ENCODE measurements at places on chromosomes 5 and 9.
A peak's percentile ranks its signal among the peaks of the same experiment; 100 is the strongest.

GRCh38 chr9:27799326-27799725 lies 226.0 kb upstream of the C9orf72 start:
- DNase-seq, result no peak

GRCh38 chr9:114775121-114775520 lies 30.7 kb downstream of the TNFSF15 start:
- no peak for DNase-seq

DNA sequence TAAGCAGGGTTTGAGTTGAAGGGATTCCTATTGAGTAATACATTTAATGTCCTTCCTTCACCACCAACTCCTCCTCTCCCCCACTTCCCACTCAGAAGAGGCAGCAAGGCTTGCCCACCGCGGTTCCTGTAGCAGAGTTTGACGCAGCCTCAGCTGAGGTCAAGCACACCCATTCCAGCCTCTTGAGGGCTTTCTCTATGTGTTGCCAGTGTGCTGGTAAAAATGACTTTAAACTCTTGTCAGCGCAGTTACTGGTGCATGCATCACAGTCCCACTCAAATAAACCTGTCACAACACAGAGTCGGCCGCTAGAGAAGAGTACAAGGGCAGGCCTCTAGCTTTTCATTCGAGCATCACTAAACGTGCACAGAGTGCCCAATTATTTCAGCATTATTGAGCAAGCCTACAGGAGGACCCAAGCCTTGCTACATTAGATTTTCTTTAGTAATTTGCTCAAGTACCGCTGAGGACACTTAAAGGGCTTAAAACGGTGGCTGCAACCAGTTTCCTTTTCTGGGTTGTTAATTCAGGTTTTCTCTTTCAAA lies 79.6 kb downstream of the TLE4 start:
- DNase-seq, result no peak

DNA sequence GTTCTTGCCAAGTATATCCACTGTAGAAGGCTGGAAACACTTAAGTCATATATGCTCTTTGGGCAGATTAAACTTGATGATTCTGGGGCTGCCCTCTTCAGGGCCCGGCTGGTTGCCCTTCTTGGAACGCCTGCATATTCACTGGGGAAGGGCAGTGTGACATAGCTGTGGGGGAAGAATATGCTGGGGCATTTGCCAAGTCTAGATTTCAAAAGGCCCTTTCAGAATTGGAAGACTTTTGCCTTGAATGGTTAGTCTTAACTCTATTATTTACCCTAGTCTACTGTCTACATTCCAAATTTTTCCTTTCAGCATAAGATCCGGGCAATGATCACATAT lies 161.2 kb upstream of the PITX1 start:
- DNase-seq, result no peak

- DNase-seq, result no peak
Measured at GRCh38 chr5:54317511-54318260, 7.3 kb upstream of the ARL15 start.

GRCh38 chr5:139850423-139851016 lies 54.9 kb downstream of the PSD2 start:
- no peak for DNase-seq

GRCh38 chr5:150321784-150322183 lies 19.1 kb upstream of the ARSI start:
- no peak for DNase-seq

DNA sequence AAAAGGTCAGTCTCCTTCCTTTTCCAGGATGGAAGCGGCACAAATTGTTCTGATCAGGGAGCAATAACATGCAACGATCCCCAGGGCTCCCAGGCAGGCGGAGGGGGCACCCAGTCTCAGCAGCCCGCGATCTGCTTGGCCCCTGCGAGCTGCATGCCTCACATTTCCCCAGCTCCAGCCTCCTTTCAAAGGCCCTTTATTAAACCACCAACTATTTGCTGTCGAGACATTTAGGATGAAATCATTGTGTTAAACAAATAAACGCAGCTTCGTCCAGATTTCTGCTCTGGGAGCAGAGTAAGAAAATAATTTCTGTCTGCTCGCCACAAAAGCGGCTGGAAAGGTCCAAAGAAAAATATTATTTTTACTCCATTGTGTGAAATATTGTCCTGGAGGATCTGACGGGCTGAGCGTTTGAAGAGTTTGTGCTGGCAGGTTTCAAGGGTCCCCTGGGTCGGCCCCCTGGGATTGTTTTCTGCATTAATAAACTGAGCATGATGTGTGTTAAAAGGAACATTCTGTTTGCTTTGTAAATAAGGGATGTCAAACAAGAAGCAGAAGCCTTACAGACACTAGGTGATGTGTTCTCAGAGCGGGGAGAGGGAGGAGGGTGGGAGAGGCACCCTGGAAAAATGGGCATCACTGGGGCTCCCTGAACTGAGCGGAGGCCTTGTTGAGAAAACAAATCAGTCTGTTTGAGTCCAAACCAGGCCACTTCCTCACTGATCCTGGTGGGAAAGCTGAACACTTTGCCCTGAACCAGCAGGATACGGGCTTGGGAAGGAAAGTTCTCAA lies 110.1 kb downstream of the FOXD1 start:
- DNase-seq, result no peak

- DNase-seq, result no peak
Measured at GRCh38 chr9:13064676-13065075, 214.8 kb downstream of the MPDZ start.

DNA sequence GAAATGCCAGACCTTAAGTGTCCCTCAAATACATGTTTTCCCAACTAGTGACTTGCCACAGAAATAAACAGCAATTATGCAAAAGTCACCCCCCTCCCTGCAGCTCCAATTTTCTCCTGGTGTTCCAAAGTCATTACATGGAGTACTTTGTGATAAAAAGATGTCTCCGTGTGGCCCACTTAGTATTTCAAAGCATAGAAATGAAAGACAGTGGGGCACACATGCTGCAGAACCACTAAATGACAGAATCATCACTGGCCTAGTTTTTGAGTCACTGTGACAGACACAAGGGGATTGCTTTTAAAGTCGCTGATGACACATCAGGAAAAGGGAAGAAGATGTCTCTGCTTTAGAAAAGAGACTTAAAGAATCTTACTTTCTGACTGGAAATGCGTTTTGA lies 323.4 kb downstream of the PSAT1 start:
- no peak for DNase-seq

GRCh38 chr9:123402981-123403509 lies 47.0 kb downstream of the CRB2 start:
- no peak for DNase-seq

- DNase-seq, result no peak
Measured at GRCh38 chr5:126168785-126169184, 254.4 kb upstream of the GRAMD2B start.

- DNase-seq, result peak; percentile 34
Measured at GRCh38 chr5:32076699-32077695, 97.1 kb downstream of the GOLPH3 start.

DNA sequence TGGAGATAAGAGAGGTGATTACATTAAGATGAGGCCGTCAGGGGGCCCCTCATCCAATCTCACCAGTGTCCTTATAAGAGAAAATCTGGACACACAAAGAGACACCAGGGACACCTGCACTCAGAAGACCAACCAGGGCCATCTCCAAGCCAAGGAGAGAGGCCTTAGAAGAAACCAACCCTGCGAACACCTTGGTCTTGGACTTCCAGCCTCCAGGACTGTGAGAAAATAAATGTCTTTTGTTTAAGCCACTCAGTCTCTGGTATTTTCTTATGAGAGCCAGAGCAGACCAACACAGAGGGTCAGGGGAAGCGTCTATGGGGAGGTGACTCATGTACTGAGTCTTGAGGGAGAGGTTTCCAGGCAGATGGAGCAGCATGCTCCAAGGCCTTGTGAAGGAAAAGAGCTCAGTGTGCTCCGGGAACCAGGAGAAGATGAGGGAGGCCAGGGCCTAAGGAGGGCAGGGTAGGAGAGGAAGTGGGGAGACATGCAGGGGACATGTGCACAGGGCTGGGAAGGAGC lies 5.4 kb downstream of the PHYKPL start:
- no peak for DNase-seq

GRCh38 chr9:16030528-16031185 lies 477.8 kb downstream of the CCDC171 start:
- DNase-seq, result peak; percentile 59

GRCh38 chr9:23255346-23255745 lies 570.7 kb downstream of the ELAVL2 start:
- no peak for DNase-seq

- DNase-seq, result no peak
Measured at GRCh38 chr9:117265253-117265652, 149.6 kb downstream of the ASTN2 start.

DNA sequence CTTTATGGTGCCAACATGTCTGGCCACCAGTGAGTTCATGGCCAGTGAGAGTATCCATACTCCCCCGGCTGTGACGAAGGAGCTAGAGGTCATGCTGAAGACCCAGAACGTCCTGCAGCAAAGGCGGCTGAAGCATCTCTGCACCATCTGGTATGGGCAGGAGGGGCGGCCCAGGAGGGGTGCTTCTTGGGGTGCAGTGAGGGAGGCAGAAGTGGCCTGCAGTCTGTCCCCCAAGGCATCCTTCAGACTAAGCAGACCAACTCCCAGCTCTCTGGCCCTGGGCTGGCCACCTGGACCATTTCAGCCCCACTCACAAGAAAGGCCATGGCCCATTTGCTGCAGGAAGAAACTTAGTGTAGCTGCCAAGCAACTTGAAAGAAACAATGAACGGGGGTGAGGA lies 11.0 kb downstream of the CCDC180 start:
- no peak for DNase-seq

Data from activated T-cell treated with anti-CD3 and anti-CD28 coated beads, Interleukin-2, amount 50 U/mL, for 72 hours (primary cell).